Right cardiac atrium (tissue), 5 donors: ENCODE measurements at places on chromosomes 3 and 15. TPM values are rescaled to one million over a fixed set of nuclear protein-coding genes. Genes with fewer than 3 reads are reported as not detected.

GRCh38 chr15:62054979-62055378 lies 5.3 kb downstream of the VPS13C start:
- DNase-seq, result no peak

GRCh38 chr15:61612111-61612510 lies 383.0 kb upstream of the RORA start:
- DNase-seq, result no peak

- no peak for DNase-seq
These were observed 679.8 kb upstream of the NECTIN3 start for GRCh38 chr3:110391640-110392395.

Gene SNRPA1
- total RNA-seq, result 23.4 TPM

Gene FEM1B
- 56.9 TPM for total RNA-seq

Gene HHATL
- total RNA-seq, result 586 TPM

Gene IL17RD
- 2.8 TPM for total RNA-seq

Gene GPR160
- 0.56 TPM for total RNA-seq

Gene DOCK3
- 4.2 TPM for total RNA-seq
